Pancreas (tissue), 10 donors: ENCODE measurements at places on chromosomes 13 and 19.

DNA sequence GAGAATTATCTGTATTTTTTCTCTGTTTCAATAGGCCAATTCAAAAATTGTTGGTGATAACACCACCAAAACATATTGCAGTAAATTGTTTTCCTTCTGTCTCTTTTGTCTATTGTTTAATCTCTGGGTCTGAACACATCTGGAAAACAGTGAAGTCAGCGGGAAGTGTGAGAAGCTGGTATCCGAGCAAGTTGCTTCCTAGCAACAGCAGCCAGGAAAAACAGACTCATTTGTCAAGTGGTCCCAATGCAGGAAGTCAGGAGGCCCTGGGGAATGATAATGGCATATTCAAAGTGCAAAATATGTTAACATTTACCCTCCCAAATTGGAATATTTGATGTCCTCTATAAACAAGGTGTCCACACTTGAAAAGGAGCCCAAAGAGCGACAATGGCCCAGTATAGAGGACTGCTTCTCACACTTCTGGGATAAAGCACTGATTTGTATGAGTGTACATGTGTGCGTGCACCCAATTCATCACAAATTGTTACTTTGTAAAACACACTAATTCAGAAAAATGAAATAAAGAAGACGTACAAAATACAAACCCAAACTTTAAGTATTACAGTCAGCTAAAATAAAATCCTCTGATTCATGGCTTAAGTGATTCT is 515.0 kb downstream of the TBC1D4 start:
- no peak for DNase-seq

DNA sequence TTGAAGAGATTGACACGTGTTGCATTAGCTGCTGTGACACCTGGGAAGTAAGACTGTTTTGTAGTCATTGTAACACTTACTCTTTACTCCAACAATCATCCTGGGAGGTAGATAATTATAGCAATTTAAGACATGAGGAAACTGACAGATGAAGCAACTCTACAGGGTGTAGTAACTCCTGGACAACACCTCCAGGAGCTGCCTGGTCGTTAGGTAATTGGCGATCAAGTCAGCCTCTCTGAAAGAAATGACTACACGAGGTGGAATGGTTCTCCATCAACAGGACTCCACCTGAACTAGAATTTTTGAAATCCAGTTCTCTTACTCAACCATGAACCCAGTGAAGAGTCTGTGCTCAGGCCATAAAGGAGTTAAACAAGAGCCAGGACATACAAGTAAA is 43.0 kb upstream of the LRCH1 start:
- no peak for DNase-seq

DNA sequence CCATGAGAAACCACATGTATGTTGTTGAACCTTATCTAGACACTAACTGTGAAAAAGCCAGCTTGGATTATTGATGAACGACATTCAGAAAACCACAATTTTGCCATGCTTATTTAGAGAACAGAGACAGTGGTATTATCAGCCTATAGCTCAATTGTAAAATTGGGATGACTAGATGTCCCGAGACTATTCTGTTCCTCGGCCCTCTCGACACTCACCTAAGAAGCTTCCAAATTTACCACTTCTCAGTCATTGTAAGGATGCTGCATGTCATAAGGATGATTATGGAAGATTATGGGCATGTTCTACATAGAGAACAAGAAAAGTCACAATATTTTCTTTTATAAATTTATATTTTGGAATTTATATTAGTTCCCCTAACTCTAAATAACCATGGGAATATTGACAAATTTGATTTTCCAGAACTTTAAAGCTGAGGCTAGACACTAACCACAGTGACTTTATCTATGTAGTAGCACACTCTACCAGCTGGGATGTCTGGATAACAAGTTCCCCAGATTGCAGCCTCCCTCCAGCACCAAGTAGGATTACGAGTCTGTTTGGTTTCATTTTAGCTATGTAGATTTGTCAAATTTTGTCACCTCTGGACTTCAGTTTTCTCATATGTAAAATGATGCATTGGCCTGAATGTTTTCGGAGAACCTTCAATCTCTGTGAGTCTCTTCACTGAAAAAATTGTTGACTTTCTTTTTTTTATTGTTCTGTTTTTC is 513.6 kb downstream of the IRS2 start:
- DNase-seq, result no peak

- DNase-seq, result no peak
Observed at GRCh38 chr19:10010247-10010691, at the start of gene COL5A3. Gene COL5A3, minus strand, starts transcription at chr19:10010504. Its CDS starts 119 bp downstream, at chr19:10010385.

DNA sequence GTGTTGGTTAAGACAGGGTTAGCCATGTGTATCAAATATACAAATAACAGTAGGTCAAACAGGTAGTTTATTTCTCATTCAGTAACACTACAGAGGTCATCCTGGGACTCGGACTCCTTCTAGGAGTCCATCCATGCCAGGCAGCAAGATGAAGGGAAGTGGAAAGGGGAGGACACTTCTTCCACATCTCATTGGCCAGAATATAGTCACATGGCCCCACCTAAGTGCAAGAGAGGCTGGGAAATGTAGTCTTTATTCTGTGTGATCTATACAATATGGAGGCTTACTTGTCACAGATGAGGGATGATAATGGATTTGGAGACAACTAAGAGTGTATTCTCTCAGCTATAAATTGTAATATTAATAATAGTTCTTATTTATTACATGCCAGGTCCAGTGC is 31.1 kb downstream of the RDH8 start:
- no peak for DNase-seq

DNA sequence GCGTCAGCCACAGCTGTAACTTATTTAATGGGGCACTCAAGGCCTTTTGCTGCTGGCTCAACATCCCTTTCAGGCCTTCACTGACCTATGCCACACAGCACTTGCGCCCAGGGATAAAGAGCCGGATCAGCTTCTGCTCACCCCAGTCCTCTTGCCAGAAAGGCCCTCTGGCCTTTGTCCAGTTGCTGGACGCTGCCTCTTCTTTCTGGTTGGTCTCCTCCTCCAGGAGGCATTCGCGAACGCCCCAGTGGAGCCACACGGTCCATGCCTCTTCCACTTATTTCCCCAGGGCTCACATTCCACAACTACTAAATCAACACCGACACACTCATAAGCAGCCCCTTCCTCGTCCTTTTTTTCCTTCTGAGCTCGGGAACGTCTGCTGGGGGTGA is 3.7 kb upstream of the ZNF329 start:
- peak; percentile 57 for DNase-seq

- no peak for DNase-seq
Observed at GRCh38 chr19:16266586-16266942, 58.1 kb upstream of the KLF2 start.

DNA sequence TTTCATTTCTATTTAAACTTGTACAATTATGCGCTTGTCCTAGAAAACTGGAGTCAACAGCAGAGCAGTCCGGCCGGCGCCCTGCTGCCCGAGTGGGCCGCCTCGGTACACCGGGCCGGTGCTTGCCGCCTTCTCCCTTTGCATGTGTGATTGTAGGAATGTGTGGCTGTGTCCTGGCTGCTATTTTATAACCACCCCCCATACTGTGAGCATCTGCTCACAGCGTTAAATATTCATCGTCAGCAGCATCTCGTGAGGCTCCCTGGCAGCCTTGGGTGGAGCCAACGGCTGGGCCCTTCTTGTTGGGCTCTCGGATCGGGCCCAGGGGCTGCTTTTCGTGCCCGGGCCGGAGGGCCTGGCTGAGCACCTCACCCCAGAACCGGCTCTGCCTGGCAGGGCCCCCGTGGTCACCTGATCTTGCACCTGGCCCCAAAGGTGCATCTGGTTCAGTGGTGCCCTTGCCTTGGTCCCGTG is 10.6 kb downstream of the PIAS4 start:
- no peak for DNase-seq

- DNase-seq, result no peak
Observed at GRCh38 chr13:23497191-23497590, 63.7 kb upstream of the SACS start.

DNA sequence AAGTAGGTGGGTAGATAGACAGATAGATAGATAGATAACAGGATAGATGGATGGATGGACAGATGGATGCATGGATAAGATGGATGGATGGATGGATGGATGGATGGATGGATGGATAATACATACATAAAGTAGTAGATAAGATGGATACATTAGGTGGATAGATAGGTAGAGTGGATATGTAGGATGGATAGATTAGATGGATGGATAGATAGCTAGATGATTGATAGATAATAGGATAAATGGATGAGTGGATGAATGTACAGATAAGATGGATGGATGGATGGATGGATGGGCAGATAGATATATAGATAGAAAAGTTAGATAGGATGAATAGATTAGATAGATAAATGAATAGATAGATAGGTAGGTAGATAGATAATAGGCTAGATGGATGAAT is 2.1 kb downstream of the CYP4F3 start:
- no peak for DNase-seq

- no peak for DNase-seq
Observed at GRCh38 chr13:77522444-77522843, 13.1 kb upstream of the SCEL start.

- no peak for DNase-seq
Observed at GRCh38 chr19:1989513-1990229, 25.8 kb downstream of the BTBD2 start.

GRCh38 chr13:51625555-51626345 is 41.5 kb downstream of the WDFY2 start:
- no peak for DNase-seq

- no peak for DNase-seq
Observed at GRCh38 chr13:75446874-75447273, 35.1 kb downstream of the TBC1D4 start.
